ENCODE measurements at places on chromosomes 11 and 22.

DNA sequence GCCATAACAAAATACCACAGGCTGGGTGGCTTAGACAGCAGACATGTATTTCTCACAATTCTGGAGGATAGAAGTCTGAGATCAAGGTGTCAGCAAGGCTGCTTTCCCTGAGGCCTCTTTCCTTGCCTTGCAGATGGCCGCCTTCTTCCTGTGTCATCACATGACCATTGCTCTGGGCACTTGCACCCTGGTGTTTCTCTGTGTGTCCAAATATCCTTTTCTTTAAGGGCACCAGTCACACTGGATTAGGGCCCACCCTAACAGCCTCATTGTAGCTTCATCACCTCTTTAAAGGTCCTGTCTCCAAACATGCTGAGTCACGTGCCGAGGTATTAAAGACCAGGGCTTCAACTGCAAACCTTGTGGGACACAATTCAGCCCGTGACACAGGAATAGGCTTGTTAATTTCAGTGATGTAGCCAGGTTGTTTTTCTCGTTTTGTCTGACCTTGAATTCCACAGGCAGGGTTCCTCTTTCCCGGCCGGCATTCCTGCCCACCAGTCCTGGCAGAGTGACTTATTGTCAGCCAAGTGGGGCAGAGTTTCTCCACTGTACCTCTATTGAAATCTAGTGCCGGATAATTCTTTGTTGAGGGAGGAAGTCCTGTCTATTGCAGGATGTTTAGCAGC, 100.1 kb downstream of the KCNQ1OT1 start:
- DNase-seq, result no peak

DNA sequence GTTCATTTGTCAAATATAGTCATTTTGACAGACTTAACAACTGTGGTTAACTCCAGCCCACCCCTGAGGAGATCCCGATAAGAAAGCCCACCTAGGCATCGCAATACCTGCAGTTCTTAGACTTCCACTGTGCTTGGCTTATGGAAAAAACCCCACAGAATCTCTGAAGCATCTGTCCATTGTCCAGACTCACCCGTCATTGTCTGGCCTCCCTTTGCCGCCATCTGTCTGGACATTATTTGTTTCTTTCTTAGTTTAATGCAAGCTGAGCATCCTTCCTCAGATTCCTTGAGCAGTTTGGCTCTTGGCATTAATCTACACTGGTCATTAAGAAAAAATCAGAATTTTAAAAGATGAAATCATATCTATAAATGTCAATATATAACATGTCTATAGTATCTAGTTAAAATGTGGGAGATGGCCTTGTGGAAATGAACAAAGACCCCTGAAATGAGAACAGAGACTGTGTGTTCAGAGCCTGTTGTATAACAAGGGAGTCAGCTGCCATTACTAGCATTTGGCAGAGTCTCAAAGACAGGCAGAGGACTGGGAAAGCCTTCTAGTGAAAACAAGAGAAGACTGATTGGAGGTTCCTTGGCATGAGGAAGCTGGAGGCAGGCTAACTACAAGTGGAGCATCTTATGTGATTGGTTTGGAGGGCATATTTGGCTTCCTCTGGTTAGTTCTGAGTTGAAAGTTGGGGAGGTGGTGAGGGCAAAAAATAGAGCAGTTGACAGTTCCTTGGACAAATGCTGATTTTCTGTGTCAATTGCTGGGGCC, 80.4 kb downstream of the SPON1 start:
- DNase-seq, result no peak

GRCh38 chr11:92528001-92528400, 303.4 kb downstream of the FAT3 start:
- no peak for DNase-seq

GRCh38 chr11:112656772-112657428, 304.3 kb upstream of the NCAM1 start:
- DNase-seq, result no peak

- no peak for DNase-seq
Observed at GRCh38 chr11:132068556-132068955, 698.1 kb downstream of the NTM start.

DNA sequence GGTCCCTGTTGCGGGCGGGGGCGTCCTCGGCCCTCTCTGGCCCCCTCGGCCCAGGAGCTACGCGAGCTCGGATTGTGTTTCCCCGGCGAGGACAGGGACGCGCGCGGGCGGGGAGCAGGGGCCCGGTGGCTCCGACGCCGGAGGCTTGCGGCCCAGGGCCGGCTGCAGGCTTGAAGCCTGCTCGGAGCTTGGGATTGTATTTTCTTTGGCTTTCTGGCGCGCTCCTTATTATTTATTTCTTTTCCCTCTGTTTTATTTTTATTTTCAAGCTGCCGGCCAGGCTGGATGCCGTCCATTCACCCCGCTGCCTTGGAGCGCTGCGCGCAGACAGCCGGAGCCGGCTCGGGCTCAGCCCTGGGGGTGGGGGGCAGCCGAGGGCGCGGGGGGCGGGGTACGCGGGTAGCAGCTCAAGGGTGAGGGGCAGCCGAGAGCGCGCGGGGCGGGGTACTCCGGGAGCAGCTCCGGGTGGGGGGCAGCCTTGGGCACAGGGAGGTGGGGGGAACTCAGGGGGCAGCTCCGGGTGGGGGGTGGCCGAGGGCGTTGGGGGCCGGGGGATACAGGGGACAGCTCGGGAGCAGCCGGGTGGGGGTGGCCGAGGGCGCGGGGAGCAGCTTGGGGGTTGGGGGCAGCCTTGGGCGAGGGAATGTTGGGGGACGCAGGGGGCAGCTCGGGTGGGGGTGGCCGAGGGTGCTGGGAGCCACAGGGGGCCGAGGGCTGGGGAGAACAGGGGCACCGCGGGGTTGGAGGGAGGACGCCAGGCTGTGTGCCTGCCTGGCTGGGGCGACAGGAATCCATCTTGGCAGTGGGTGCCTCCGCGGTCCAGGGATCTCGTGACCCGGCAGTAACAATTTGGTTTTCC, 42.7 kb downstream of the KCNJ1 start:
- no peak for DNase-seq

DNA sequence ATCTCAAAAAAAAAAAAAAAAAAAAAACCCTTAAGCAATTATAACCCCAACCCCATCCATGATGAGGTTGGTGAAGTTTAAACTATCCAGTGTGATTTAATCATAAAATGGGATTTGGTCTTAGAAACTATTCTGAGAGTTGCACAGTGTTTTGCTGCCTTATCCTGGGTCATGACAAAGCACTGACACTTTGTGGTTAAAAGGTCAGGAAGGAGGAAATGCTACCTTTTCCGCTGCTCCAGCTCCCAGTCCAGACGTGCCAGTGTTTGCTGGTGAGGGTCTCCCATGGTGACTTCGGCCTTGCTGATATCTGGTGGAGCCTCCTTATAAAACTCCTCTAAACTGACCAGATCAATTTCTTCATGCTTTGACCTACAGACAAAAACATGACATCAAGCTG, 14.5 kb downstream of the THOC5 start:
- no peak for DNase-seq

DNA sequence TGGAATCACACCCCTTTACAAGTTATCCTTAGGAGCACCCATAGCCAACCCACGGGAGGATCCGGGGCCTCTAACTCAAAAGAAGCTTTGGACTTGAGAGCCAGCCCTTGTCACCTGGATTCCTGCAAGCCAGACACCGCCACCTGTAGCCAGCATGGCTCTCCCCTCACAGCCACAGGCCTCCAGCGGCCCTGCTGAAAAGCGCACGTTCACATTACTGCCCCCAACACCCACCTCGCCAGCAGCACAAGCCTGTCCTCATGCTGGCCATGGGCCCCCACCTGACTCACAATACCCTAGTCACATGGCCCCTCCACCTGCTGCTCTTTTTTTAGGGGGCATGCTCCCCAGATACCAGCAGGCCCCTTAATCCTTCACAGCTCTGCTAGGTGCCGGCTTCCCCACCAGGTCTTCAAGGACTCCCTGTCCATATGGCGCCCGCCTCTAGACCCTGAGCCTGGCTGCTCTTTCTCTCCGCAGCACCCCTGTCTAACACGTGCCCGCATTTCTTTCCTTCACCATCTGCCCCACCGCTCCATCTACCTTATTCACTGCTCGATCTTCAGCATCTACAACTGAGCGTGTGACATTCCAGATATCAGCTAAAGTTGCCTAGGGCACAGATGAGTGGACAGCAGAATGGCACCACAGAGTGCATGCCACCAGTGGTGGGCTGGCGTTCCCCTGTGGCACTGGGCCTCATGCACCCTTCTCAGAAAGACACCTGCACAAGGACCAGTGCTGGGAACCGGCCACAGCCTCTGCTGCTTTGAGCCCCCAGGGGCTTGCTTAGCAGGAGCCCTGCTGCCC, 6.6 kb downstream of the CARS1 start:
- DNase-seq, result no peak

GRCh38 chr22:27238935-27239510, 562.5 kb downstream of the MN1 start:
- no peak for DNase-seq

DNA sequence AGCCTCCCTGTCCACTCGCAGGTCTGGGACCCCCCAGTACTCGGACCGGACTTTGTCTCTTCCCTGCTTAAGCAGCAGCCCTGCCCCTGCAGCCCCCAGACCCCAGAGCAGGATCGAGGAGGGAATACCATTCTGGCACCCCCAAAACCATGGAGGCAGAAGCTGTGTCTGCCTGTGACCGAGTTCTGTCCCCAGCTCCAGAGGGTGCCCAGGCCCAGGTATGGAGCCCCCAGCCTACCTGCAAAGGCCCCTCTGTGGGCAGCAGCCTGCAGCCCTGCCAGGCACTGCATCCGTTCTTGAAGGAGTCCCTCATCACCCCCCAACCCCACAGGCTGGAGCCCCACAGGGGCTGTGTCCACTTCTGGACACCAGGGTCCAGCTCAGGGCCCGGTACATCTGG, 163.8 kb downstream of the BRD1 start:
- DNase-seq, result peak; percentile 80

DNA sequence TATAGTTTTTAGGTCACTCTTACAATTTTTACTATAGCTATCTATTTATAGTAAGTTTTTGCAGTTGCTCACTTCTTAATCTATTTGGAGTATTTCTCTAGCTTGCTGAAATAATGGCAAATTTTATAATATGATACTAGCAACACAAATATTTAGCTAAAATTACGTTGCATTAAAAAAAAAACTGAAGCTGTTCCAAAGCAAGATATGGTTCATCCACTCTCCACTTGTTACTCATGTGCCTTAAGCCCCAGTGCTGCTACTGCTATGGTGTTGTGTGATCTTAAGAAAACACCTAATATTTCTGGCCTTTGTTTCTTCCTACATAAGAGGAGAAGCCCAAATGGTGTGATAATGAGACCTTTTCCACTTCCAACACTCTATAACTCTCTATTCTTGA, 479 bp downstream of the MMP3 start:
- no peak for DNase-seq

GRCh38 chr22:50443801-50444625, 30.8 kb downstream of the SBF1 start:
- no peak for DNase-seq

DNA sequence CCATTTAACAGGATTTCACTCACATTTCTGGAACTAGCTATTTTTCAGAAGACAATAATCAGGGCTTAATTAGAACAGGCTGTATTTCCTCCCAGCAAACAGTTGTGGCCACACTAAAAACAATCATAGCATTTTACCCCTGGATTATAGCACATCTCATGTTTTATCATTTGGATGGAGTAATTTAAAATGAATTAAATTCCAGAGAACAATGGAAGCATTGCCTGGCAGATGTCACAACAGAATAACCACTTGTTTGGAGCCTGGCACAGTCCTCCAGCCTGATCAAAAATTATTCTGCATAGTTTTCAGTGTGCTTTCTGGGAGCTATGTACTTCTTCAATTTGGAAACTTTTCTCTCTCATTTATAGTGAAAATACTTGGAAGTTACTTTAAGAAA, 9.2 kb downstream of the PRSS23 start:
- no peak for DNase-seq

DNA sequence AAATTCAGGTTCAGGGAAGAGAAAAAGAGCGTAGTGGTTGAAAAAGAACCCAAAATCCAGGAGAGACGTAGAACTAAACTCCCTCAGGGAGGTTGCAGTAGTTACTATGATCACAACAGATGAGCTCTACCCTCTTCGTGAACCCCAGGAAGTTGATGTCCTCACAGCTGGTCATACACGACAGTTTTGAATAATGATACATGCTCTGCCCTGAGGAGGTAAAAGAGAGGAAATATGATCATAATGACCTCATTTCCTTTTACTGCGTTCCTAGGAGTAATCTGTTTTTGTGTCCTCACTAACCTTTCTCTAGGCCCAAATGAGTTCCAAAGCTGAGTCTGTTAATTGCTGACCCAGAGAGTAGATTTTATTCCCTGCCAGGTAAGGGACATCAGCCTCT, 1.3 kb downstream of the PATE2 start:
- DNase-seq, result no peak

DNA sequence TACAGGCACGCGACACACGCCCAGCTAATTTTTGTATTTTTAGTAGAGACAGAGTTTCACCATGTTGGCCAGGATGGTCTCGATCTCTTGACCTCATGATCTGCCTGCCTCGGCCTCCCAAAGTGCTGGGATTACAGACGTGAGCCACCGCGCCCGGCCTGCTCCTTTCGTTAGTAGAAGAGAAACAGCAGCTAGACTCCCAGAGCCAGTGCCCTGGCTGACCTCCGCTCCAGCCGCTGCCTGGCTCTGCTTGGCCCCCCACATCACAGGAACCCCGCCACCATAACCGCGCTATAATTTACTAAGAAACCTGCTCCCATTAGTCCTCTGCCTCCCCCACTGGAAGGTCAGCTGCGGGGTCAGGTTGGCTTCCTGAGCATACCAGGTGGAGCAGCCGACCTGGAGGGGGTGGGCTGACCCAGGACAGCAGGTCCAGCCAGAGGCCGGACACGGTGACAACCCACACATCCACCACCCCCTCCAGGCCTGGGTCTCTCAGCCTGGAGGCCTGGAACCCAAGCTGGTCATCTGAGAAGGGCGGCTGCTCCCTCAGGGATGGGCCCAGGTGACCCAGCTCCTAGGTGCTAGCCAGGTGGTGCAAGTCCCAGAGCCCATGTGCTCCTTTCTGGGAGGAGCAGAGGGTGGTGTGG, 7.5 kb upstream of the POLDIP3 start:
- no peak for DNase-seq

- no peak for DNase-seq
Observed at GRCh38 chr22:19719488-19720021, 3.8 kb upstream of the GP1BB start.

- no peak for DNase-seq
Observed at GRCh38 chr11:12801976-12802375, 127.8 kb downstream of the TEAD1 start.

GRCh38 chr11:130765951-130766649, 150.2 kb downstream of the SNX19 start:
- DNase-seq, result no peak

GRCh38 chr11:35477901-35478300, 47.5 kb downstream of the PAMR1 start:
- DNase-seq, result no peak

DNA sequence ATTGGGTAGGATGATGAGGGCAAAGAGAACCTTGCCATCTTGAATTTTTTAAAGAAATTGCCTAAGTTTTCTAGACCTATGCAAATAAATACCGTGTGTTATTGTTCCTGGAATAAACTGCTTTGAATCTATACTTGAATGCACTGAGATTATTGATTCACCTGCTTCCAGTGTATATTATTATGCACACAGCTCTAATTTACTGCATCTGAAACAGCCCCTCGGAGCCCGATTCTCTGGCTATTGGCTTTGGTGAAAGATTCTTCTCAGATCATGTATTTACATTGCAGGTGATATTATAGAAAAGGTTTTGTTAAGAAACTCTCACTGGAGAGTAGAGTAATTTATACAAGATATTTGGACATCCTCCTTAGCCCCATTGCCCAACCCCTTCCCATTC, 254.2 kb downstream of the TENM4 start:
- DNase-seq, result no peak

All from mesenteric fat pad (tissue), 1 donor.